Activated T-helper 9 cell treated with anti-CD3 and anti-CD28 coated beads, Interleukin-2, amount 50 U/mL, for 16 hours (primary cell): ENCODE measurements at places on chromosomes 1 and 21.
A peak's percentile ranks its signal among the peaks of the same experiment; 100 is the strongest.

- DNase-seq: no peak
Observed at GRCh38 chr1:8474369-8474768, 156.5 kb downstream of the SLC45A1 start.

- no peak for DNase-seq
Observed at GRCh38 chr1:55586771-55587170, 371.6 kb upstream of the USP24 start.

DNA sequence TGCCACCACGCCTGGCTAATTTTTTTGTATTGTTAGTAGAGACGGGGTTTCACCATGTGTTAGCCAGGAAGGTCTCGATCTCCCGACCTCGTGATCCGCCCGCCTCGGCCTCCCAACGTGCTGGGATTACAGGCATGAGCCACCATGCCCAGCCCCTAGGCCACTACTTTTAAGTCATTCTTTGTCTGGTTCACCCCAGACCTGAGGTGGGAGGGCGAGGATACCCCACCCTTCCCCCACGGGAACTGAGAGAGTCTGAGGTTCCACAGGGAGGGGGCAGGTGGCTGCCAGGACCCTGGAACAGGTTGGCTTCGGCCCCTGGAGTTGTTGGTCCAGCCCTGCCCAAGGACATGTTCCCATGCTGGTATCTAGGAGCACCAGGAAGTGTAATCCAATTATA is 7.7 kb upstream of the SDC3 start:
- DNase-seq: no peak

- peak; percentile 95 for DNase-seq
Observed at GRCh38 chr1:26284597-26285347, 4.9 kb downstream of the SH3BGRL3 start.

DNA sequence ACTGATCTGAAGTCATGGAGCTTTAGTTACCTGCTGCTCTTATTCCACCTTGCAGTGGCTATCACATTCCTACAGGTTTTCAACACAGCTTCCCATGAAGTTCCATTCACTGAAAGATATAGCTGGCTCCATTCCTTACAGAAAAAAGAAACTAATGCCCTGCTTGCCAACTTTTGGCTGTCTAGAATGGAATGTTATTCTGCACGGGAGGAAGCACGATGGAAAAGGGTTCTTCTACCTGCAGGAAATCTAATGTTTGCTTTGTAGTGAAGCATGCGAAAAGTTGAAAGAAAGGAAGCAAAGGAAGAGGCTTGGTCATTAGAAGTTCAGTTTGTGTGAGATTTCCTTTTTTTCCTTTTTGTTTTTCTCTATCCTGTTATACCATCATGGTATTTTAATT is 32.6 kb downstream of the GIPC2 start:
- no peak for DNase-seq

GRCh38 chr1:66351913-66352312 is 182.0 kb upstream of the SGIP1 start:
- DNase-seq: no peak

DNA sequence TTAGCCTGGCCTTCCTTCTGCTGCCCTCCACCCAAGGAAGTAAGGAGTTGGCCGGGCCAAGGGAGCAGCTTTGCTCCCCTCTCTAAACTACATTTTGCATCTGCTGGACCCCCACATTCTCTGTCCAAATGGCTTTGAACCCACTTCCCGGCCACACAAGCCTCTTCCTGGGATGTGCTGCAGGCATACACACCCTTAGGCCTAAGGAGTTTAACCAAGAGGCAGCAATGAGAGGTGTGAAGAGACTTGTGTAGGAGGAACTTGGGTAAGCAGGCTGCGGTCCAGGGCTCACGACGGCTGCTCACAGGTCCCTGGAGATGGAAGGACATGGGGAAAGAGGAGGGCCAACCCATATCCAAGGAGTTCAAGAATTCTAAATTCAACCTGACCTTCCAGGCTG is 196.7 kb upstream of the SGIP1 start:
- DNase-seq: no peak

DNA sequence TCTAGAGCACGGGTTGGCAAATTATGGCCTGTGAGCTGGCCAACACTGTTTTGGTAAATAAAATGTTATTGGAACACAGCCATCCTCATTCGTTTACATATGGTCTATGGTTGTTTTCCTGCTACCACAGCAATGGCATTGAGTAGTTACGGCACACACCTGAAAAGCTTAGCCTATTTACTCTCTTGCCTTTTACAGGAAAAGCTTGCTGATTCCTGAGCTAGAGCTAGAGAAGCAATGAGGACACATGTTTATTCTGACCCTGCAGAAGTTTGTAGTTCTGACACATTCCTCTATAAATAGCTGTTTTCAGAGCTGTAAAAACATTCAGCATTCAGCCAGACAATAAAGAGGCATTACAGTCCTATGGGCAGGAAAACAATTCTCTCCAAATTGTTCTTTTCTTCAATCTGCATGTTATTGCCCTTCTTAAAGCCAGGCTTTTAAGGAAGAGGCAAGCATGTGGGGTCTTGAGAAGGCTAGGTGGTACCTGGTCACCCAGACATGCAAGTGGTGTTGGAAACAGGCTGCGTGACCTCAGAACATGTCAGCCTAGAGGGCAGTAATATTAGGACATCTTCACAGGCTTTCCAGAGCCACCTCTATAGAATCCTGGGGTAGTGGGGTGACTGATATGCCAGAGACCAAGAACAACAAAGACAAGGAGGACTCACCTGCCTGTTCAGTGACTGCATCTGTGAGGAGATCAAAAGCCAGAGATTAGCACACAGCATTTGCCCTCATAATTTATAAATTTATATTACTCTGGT is 1.6 kb downstream of the FCRL2 start:
- DNase-seq: no peak

DNA sequence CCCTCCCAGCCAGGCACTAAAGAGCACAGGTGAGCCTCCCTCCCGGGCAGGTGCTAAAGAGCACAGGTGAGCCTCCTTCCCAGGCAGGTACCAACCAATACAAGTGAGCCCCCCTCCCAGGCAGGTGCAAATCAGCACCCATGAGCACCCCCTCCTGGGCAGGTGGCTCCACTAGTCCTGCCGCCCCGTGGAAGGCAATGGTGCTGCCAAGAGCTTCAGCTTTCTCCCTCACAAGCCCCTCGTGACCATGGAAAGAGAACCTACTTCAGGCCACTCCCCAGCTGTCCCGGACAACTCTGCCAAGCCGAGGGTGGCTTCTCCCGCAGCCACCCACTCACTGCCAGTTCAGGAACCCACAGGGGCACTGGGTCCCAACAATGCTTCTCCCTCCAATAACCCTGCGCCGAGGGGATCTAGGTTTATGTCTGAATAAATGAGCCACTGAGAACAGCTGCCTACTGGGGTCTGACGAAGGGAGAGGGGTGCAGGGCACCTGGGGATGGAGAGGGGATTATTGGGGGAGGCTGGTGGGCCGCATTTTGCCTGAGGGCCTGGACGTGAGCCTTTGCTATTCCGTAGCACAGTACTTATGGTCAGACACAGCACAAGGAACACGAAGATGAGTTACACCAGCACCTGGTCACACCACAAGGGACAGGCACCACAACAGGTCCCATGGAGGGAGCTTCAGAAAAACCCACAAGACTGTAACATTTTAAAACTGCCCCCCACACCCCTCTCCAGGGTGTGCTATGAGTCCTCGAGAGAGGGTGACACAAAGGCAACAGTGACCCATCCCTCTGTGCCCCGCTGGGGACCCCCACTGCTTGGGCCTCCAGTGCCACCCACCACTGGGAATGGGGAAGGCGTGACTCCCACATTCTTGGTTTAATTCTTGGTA is 46.3 kb downstream of the PRDM15 start:
- no peak for DNase-seq

- no peak for DNase-seq
Observed at GRCh38 chr21:25970254-25970930, 200.2 kb downstream of the APP start.

- DNase-seq: no peak
Observed at GRCh38 chr1:236700903-236701302, 14.6 kb downstream of the ACTN2 start.

- no peak for DNase-seq
Observed at GRCh38 chr1:183267646-183268431, 81.8 kb downstream of the LAMC2 start.

- no peak for DNase-seq
Observed at GRCh38 chr1:48500541-48501450, 28.8 kb upstream of the SPATA6 start.

- DNase-seq: no peak
Observed at GRCh38 chr1:201818971-201819750, 9.8 kb upstream of the IPO9 start.

- no peak for DNase-seq
Observed at GRCh38 chr1:226972931-226973330, 32.8 kb downstream of the COQ8A start.
